Activated T-helper 1 cell treated with Interleukin-2 at 50 U/mL for 16 hours (primary cell): ENCODE measurements at places on chromosomes 5 and 9.
A peak's percentile ranks its signal among the peaks of the same experiment; 100 is the strongest.

DNA sequence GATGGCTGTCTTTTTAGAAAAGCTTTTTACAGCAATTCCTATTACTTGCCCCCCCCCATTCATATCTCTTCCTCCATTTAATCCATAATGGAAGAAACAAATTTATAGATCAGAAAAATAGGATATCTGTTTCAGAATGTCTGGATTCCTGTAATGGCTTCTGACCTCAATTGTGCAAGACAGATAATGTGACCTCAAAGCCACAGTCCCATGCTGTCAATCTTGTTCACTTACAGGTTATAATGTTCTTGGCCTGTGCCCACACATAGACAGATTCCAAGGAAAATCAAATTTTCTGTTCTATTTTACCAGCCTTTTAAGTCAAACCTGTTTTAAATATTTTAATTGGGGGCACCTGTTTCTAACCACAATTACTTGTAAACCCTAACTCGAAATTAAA, 143.4 kb downstream of the ENTREP1 start:
- no peak for DNase-seq

DNA sequence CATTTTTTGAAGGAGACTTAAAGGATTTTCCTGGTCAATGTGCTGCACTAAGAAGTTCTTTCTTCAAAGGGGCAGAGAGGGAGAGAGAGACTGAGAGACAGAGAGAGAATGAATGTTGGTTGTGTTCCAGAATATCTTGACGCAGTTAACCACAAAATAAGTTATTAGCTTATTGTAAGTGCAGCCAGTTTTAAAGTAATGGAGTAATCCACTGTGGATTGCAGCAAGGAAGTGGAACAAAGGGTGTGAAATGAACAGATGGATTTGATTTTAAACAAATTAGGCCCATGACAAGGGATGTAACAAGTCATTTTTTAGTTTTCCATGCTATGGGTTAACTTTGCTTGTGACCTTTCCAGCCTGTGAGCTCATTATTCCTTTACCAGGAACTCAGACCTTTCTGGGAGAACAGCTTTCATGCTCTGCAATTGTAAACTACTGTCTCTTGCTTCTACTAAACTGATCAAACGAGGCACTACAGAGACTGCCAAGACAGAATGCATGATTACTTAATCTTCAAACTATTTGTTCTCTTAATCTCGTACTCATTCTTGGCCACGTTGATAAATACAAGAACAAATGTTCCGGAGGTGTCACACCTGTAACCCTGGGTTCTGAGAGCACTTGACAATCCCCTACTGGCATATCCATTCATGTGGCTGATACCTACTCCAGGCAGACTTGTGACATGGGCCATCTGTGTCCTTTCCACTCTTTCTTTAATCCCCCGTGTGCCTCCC, 131.1 kb downstream of the TLE1 start:
- no peak for DNase-seq

GRCh38 chr5:43620944-43621505, 18.0 kb downstream of the NNT start:
- no peak for DNase-seq

DNA sequence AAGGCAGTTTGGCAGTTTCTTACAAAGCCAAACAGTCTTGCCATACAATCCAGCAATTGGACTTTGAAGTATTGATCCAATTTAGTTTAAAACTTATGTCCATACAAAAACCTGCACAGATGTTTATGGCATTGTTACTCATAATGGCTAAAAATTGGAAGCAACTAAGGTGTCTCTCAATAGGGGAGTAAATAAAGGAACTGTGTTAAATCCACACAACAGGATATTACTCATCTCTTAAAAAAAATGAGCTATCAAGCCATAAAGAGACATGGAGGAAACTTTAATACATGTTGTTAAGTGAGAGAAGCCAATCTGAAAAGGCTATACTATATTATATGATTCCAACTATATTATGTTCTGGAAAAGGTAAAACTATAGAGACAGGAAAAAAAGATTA, 313.6 kb upstream of the CD180 start:
- no peak for DNase-seq

DNA sequence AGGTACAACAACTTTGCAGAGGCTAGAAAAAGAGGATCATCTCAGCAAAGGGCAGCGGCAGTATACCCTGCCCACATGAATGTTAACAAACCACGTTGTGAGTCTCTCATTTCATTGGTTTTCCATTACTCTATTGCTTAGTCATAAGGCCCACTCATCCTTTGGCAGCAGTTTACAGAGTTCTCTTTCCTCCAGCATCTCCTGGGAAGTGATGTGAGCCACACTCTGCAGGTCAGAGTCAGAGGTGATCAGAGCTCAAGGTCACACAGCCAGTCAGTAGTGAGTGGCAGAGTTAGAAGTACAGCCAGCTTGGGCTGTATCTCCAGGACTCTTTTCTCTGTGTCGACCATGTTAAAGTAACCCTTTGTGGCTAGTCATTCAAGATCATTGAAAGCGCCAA, 599.6 kb upstream of the GRAMD2B start:
- DNase-seq, result no peak

GRCh38 chr5:174419540-174420132, 304.7 kb upstream of the MSX2 start:
- DNase-seq, result peak; percentile 49

DNA sequence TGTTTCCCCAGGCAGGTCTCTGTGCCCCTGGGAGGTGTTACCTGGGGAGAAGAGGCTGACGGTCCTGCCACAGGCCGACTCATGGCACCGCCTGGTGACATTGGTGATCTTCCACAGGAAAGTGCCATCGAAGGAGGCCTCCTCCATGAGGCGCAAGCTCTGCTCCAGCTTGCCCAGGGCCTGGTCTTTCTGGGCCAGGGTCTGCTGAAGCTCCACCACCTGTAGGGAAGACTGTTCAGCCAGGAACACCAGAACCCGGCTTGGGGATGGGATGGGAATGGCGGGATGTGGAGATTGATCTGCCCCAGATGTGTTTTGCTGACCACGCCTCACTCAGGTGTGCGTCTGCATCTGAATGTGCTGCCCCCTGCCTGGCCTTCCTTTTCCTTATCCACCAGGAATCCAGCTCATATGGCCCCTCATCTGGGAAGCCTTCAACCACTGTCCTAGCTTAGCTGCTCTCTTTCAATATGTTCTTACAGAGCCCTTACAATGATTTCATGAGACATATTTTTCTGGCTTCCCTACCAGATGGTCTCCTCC, 15.2 kb downstream of the TRAF1 start:
- DNase-seq, result no peak

- no peak for DNase-seq
Observed at GRCh38 chr9:136686534-136686793, 793 bp downstream of the AGPAT2 start.

- DNase-seq, result no peak
Observed at GRCh38 chr5:14295610-14296009, 152.5 kb downstream of the TRIO start.
